ENCODE measurements at places on chromosomes 13 and 19.

DNA sequence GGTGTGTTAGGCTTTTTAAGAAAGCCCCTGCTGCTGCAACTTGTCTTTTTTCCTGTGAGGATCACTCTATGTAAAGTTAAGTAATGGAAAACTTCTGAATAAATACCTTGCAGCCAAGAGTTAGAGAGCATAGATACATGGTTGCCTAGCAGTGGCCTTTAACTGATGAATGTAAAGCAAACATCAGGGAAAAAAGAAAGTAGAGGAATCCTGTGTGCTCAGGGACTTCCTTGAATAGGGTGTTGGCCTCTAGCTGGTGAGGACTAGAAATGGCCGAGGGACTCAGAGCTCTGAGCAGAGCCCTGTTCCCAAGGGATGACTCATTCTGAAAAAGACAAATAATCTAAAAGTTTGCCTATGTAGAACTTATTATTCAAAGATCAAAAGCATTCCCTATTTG lies 135.7 kb downstream of the MIPEP start:
- peak; percentile 31 for DNase-seq

DNA sequence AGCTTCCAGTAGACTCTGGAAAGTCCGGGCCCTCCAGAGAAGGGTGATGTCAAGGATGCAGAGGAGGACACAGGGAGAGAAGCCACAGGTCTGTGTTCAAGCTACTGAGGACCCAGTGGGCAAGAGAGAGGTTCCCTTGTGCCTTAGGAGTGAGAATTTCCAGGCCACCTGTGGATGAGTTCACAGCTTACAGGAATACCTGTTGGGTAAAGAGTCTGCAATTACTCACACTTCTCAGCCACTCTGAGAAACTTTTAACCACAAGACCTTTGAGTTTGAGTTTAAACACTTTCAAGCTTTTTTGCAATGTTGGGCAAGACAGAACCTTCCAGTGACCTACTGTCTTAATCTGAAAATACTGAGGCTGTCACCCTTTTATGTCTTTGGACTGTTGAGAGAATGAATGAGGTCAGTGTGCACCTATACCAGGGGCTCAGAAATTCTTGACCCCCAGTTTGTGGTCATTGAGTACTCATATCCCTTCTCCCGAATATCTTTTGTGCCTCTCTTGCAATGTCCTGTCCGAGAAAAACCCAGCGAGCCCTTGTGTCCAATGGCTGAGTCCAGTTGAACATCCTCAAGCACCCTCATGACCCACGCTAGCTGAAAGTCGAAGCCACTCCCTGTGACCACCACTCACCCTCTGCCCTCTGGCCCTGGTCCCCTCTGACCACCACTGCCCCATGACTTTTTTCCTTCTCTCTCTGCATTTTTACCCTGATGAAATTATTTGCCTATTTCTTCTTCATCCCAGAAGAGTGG lies 368.5 kb upstream of the ZNF507 start:
- DNase-seq, result no peak

- no peak for DNase-seq
Observed at GRCh38 chr19:48988286-48988685, 4.8 kb downstream of the GYS1 start.

GRCh38 chr19:33168528-33168927 lies 25.6 kb upstream of the LRP3 start:
- no peak for DNase-seq

DNA sequence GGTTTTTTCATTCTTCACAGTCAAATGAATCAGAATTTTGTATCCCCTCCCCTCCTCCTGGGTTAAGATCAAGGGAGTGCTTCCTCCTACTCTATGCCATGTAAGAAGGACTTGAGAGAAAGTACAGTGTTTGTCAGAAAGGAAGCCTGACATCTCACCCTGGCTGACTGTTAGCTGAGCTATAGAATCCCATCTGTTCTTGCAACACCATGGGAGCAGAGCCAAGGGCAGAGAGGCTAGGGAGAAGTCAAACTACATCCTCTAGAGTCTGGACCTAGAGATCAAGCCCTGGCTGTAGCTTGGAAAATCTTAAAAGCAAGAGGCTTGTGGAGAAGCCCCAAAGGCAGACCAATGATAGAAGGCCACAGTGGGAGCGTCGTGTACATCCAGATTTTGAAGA lies 145.9 kb downstream of the OLFM4 start:
- no peak for DNase-seq

- DNase-seq, result peak; percentile 52
Observed at GRCh38 chr13:41652735-41653361, 195.5 kb downstream of the RGCC start.

GRCh38 chr19:34155686-34156085 lies 16.6 kb upstream of the LSM14A start:
- DNase-seq, result no peak

- no peak for DNase-seq
Observed at GRCh38 chr13:40522282-40522681, 144.2 kb downstream of the FOXO1 start.

DNA sequence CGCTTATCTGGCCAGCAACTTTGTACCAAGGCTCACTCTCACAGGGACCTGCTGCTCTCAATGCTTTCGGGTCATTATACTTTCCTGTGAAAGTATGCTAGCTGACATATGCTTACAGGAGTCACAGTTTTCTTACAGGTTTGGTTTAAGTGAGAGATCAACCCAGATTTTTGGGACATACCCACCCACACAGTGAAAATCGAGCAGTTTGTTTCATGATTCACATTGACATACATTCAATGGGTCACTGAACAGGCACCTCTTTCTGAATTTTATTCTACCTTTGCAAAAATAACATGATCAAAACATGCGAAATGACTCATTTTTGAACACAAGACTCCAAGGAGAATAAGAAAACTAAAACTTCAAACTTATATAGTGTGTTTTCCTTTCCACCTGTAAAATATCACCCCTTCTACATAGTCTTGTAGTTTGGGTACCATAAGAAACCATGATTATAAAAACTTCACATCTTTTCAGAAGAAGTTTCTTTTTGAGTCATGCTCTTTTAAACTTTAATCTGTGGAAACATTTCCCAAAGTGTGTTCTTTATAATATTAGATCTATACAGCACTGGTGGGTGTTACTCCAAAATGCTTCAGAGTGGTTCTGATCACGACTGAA lies 44.3 kb upstream of the TEX29 start:
- no peak for DNase-seq

GRCh38 chr13:77291774-77292173 lies 35.1 kb downstream of the MYCBP2 start:
- DNase-seq, result no peak

GRCh38 chr19:4571305-4571917 lies 11.9 kb upstream of the SEMA6B start:
- no peak for DNase-seq

DNA sequence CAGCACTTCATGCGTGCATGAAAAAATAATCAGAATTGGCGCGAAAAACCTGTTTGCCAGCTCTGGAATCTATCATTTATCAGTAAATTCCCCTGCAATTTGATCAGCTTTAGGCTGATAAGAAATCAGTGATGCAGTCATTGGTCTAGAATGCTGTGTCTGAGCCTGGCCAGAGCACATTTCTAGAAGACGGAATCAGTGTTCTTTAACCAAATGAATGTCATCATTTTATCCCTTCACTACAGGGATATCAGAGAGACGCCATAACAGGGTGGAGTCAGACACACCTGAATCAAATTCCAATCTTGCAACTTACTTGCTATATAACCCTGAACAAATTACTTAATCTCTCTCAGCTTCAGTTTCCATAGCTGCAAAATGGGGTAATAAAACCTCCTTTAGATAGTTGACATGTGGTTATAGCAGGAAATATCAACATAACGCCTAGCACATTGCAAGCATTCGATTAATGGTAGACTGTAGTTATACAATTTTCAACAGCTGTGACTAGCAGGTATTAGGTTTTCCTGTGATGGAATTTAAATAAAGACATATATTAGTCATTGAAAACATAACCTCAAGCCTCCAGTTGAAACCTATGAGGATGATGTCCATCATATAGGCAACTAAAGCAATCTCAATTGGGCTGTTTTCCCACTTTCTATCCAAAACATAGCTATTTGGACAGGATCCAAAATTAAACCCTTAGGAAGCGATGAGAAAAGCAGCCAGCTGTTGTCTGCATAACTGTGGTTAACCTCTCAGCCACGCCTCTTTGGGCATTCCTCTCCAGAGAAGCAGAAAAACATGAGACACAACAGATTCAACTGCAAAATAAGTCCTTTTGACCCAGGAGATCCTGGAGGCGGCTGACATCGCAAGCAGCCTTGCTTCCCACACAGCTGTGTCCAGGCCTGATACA lies 51.6 kb upstream of the UBL3 start:
- no peak for DNase-seq

- peak; percentile 60 for DNase-seq
Observed at GRCh38 chr13:100848304-100848703, 173.7 kb upstream of the TMTC4 start.

Measured in GM23338 (cell line).